H7 (cell line): ENCODE measurements at places on chromosomes 16 and 17. TPM values are rescaled to one million over a fixed set of nuclear protein-coding genes. Genes with fewer than 3 reads are reported as not detected.

GRCh38 chr17:43637563-43638323 is 24.0 kb downstream of the MEOX1 start:
- DNase-seq: no peak

- DNase-seq: peak; percentile 100
Measured at GRCh38 chr16:89246903-89247733, 29.6 kb downstream of the ZNF778 start.

The CACNG1 gene
- not detected in 2 replicates for total RNA-seq

The OR1E2 gene
- total RNA-seq: not detected in 2 replicates

The LITAFD gene
- total RNA-seq: not detected in 2 replicates

The GRIN2C gene
- total RNA-seq: not detected in 2 replicates

The RPUSD1 gene
- total RNA-seq: 58.7 and 63.4 TPM in 2 replicates

The SOST gene
- total RNA-seq: not detected in 2 replicates

The AP2B1 gene
- total RNA-seq: 87.1 and 102 TPM in 2 replicates
